ENCODE measurements at places on chromosomes 3 and 15.

- peaks cover 26% of the 10 kb centered on the region for H3K27me3 ChIP-seq
- no peaks in the 10 kb centered on the region for H3K4me1 ChIP-seq
- DNase-seq: no peak
- H3K4me3 ChIP-seq: no peak overlapping the region
- no peaks in the 10 kb centered on the region for H3K36me3 ChIP-seq
Measured at GRCh38 chr3:139687431-139687830, 9.7 kb upstream of the NMNAT3 start.

- H3K36me3 ChIP-seq: no peaks in the 10 kb centered on the region
- no peak for DNase-seq
- no peak overlapping the region for H3K27ac ChIP-seq
- no peaks in the 10 kb centered on the region for H3K4me1 ChIP-seq
- H3K27me3 ChIP-seq: no peaks in the 10 kb centered on the region
Measured at GRCh38 chr3:79167651-79168416, 600.0 kb downstream of the ROBO1 start.

DNA sequence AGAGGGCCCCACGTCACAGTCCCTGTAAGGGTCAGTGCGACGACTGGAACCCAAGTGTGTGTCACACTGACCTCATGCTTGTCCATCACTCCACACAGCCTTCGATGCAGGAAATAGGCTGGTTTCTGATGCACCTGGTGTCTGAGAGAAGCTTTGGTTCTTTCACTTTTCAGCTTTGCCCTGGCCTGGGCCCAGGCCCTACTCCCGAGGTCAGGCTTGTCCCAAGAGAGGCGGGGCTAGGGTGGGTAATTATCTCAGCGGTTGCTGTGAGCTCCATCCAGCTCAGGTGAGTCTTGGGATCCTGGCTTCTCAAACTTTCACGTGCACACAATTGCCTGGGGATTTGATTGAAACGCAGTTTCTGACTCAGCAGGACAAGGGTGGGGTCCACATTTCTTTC is 19.6 kb upstream of the CHRNB4 start:
- no peak overlapping the region for H3K4me3 ChIP-seq
- no peak for DNase-seq
- peaks cover 10% of the 10 kb centered on the region for H3K27me3 ChIP-seq
- H3K27ac ChIP-seq: no peak overlapping the region

GRCh38 chr3:30435861-30436331 is 170.5 kb upstream of the TGFBR2 start:
- no peaks in the 10 kb centered on the region for H3K36me3 ChIP-seq
- H3K4me3 ChIP-seq: peak overlapping the region; percentile 35
- H3K27ac ChIP-seq: peak overlapping the region; percentile 75
- no peak for DNase-seq
- no peaks in the 10 kb centered on the region for H3K27me3 ChIP-seq

GRCh38 chr3:126009181-126009580 is 40.2 kb downstream of the ROPN1B start:
- H3K4me3 ChIP-seq: no peak overlapping the region
- peaks cover 20% of the 10 kb centered on the region for H3K36me3 ChIP-seq
- H3K27me3 ChIP-seq: no peaks in the 10 kb centered on the region
- DNase-seq: no peak
- H3K27ac ChIP-seq: no peak overlapping the region
- no peaks in the 10 kb centered on the region for H3K4me1 ChIP-seq

DNA sequence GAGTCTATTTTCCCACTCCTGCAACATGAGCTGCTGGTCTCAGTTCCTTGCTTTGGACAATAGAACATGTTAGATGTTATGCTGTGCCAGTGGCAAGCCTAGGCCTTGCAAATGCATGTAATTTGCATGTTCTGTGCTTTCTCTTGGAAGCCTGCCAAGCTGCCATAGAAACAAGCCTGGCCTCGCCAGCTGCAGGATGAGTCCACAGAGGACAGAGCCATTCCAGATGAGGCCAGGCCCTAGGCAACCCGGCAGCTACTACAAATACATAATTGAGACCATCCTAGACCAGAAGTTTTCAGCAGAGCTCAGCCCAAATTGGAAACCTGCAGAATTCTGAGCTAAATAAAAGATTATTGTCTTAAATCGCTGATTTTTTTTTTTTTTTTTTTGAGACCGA is 39.6 kb downstream of the TRIM69 start:
- H3K36me3 ChIP-seq: peaks cover 14% of the 10 kb centered on the region
- H3K27me3 ChIP-seq: no peaks in the 10 kb centered on the region
- H3K4me3 ChIP-seq: no peak overlapping the region
- DNase-seq: no peak

DNA sequence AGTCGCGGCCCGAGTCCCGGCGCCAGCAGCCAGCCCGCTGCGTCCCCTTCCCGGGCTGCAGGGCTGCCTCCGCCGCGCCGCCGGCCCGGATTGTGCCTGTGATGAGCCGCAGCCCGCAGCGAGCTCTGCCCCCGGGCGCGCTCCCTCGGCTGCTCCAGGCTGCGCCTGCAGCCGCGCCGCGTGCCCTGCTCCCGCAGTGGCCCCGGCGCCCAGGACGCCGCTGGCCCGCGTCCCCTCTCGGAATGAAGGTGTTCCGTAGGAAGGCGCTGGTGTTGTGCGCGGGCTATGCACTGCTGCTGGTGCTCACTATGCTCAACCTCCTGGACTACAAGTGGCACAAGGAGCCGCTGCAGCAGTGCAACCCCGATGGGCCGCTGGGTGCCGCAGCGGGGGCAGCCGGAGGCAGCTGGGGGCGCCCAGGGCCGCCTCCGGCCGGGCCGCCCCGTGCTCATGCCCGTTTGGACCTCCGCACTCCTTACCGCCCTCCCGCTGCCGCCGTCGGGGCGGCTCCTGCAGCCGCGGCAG is 1.2 kb downstream of the CHST2 start:
- peaks cover 40% of the 10 kb centered on the region for H3K27me3 ChIP-seq
- H3K4me3 ChIP-seq: peak overlapping the region; percentile 65
- peaks cover 33% of the 10 kb centered on the region for H3K4me1 ChIP-seq
- DNase-seq: peak; percentile 51
- no peaks in the 10 kb centered on the region for H3K36me3 ChIP-seq
- H3K27ac ChIP-seq: no peak overlapping the region

DNA sequence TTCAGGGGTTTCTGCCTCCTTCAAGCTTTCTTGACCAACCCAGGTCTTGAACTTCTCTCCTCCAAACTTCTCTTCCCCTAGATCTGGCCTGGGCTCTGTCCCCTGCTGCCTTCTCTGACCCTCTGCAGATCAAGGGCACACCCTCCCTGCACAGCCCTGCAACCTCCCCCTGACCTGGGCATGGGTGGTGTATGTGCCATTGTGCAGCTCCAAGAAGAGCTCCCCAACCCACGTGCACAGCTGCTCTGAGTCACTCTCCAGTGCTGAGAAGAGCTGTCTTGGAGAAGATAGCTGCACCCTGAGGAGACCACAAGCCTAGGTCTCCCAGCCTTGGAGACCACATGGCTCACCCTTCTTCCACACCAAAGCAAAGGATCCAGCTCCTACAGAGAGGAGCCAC is 8.0 kb downstream of the MAN2C1 start:
- H3K4me3 ChIP-seq: no peak overlapping the region
- H3K4me1 ChIP-seq: peaks cover 3% of the 10 kb centered on the region
- peaks cover 25% of the 10 kb centered on the region for H3K36me3 ChIP-seq
- no peak overlapping the region for H3K27ac ChIP-seq
- DNase-seq: no peak

GRCh38 chr3:45170096-45170495 is 23.9 kb upstream of the CDCP1 start:
- peaks cover 49% of the 10 kb centered on the region for H3K4me1 ChIP-seq
- no peak overlapping the region for H3K4me3 ChIP-seq
